ENCODE measurements at places on chromosomes 1 and 21.

DNA sequence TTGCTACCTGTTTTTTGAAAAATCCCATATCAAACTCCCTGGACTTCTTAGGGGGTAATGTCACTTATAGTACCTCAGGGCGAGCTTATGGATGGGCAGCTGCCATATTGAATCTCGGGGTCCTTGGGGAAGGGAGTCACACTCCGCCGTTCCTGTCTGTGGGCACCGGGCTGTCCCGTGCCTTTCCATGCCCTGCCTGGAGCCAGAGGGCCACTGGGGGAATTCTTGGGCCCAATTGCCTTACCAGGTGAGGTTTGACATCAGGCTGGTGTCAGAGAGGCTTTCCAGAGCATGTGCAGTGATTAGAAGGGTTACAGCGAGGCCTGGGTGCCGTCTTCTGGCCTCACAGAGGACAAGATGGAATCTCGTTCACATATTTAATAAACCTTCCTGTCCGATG, 28.8 kb downstream of the QSOX1 start:
- DNase-seq = no peak

DNA sequence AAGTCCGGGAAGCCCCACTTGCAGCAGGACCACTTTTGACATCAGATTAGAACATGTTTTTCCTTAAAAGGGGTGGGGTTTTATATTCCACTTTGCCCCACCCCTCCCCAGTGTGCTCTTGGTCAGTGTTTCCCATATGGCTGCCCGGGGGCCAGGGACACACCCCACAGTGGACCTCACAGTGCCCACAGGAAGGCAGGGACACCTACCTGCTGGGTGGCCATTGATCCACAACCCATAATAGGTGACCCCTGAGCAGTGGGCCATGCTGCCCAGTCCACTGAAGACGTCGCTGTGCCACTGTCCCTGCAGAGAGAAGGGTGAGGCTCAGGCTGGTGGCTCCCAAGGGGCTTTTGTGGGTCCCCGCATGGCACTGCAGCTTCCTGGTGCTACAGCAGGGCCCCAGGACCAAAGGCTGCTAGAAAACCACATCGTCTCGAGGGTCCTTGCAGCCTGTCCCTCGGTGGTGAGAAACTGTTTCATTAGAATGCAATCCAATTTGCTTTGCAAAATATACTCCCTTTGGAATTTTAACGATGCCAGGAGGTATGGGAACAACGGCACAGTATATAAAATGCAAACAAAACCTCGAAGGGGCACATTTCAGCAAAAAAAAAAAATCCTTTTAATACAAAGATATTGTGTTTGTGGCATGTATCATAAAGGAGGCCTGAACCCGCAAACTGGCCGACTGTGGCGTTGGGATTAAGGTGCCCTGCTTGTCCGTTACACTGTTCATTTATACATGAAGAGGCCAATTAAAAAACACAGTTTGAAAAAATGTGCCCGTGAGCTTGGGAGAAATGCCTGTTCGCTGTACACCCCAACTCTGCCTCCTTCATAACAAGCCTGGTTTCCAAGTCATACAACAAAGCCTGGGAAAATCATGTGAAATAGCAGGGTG, 16.9 kb downstream of the MORN1 start:
- DNase-seq = no peak

GRCh38 chr1:204692325-204692840, 6.8 kb upstream of the LRRN2 start:
- DNase-seq = no peak

DNA sequence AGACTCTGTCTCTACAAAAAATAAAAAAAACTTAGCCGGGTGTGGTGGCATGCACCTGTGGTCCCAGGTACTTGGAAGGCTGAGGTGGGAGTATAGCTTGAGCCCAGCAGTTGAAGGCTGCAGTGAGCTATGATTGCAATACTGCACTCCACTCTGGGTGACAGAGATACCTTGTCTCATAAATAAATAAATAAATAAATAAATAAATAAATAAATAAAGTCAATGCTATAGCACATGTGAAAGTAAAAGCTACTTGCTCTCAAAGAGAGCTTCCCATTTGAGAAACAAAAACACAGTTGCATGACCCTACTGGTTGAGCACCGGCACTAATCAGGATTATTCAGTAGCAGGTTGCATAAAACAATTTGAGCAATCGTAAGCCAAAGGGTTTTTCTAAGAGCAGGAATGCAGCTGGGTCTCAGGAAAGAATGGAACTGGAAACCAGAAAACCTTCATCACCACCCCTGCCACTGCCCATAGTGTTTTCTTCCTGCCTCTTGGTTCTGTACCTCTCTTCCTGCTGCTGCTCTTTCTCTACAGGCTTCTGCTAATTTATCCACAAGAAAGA, 29.3 kb upstream of the DNAH14 start:
- DNase-seq = no peak

DNA sequence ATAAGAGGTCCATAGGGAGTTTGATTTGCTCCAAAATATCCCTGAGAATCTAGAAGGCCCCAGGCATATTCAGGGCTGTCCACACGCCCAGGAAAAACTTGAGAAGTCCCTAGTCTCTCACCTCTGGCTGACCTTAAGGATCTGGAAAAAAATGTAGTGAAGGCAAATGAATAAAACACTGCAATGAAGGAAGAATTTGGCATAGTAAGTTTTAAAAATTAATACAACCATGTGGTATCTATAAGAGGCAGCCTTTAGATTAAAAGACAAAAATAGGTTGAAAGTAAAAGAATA, 91.3 kb downstream of the COLGALT2 start:
- DNase-seq = no peak

DNA sequence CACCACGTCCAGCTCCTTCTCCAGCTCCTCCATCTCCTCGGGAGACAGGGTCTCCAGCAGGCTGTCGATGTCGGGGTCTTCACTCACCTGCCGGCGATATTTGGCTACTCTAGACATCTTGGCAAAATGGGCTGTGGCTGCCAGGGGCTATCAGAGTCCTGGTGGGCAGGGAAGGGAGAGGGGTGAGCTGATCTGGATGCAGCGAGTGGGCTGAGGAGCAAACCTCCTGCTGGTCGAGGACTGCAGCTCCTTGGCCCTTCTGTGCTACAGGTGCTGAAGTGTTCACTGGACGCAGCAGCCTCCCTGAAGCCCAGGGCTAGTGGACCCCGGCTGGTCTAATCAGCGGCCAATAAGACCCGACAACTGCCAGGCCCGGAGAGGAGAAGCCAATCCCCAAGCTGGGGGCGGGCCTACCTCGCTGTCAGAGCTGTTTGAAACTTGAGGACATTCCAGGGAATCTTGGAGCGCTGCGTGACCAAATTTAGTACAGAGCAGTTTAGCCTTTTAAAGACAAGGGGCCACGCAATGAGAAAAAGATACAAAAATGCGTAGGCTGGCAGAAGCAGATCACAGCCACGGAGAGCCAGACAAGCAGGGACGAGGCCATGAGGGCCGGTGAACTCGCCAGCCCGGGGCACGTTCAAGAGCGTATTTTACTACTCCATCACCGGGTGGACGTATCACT, at the start of gene LMOD1:
Gene LMOD1 (minus strand): TSS at position 325 of the 685 bp plus-strand sequence. CDS start 208 bp downstream, at position 117.
- no peak for DNase-seq

DNA sequence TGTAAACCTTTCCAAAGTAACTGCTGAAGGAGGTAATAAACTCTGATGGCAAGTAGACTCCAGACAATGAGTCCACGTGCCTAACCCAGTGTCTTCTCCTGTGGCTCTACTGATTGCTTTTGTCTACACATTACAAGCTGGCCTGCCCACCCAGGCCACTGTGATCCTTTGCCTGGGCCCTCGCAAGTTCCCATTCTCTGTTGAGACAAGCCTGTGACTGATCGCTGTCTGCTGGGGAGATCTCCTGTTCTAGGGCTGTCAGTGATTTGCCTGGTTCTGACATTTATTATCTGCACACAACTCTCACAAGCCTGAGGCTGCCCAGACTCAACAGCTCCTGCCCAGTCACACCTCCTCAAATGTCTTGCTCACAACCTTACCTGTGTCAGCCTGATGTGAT, 81.4 kb downstream of the CYYR1 start:
- no peak for DNase-seq

- DNase-seq = no peak
Observed at GRCh38 chr1:42824481-42825035, 7.4 kb upstream of the SVBP start.

DNA sequence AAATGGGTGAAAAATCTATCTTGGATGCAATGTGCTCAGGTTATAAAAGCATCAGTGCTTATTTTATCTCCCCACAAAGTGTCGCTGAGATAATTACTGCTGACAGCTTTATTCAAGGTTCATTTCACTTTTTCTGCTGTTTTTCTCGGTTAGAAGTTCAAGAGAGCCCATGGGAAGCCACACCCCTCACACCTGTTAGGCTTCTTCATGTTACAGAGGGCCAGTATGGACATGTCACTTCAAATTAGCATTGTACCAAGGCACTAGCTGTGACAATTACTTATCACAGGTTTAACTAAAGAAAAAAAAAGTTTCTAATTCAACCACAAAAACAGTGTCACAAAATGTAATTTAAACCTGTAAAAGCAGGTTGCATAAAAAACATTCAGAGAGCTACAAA, 187.3 kb upstream of the DMRTA2 start:
- no peak for DNase-seq

DNA sequence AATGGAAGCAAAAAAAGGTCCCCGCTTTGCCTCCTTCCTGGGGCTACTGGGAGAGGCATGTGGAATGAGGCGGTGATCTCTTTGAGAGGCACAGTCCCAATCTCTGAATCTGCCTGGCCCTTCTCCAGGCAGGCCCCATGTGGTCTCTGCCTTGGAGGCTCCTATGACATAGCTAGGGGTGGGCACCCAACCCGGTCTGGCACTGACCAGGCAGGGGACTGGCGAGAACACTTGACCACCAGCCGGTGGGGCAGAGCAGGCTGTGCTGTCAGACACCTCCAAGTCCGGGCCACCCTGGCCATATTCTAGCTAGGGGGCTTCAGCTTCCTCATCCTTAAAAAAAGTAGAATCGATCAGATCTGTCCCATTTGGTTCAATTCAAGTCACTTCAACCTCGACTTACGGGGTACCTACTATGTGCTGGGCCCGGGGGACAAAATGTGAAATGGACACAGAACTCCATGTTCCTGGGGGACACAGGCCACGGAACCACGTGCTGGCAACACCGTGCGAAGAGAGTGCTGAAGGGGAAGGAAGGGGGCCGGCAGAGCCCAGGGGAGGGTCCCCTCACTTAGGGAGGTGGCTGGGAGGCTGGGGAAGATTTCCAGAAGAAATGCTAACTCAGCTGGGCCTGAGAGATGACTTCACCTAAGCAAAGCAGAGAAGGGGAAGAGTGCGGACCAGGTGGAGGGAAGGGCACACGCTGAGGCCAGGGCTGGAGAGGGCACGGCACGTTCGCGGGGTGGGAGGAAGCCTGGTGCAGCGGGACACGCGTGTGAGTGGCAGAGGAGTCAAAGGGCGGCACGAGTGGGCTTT, 33.3 kb downstream of the HSPG2 start:
- no peak for DNase-seq

GRCh38 chr1:11802616-11802972, 3.2 kb downstream of the MTHFR start:
- DNase-seq = no peak

- DNase-seq = no peak
Observed at GRCh38 chr21:14838400-14838799, 226.4 kb downstream of the NRIP1 start.

DNA sequence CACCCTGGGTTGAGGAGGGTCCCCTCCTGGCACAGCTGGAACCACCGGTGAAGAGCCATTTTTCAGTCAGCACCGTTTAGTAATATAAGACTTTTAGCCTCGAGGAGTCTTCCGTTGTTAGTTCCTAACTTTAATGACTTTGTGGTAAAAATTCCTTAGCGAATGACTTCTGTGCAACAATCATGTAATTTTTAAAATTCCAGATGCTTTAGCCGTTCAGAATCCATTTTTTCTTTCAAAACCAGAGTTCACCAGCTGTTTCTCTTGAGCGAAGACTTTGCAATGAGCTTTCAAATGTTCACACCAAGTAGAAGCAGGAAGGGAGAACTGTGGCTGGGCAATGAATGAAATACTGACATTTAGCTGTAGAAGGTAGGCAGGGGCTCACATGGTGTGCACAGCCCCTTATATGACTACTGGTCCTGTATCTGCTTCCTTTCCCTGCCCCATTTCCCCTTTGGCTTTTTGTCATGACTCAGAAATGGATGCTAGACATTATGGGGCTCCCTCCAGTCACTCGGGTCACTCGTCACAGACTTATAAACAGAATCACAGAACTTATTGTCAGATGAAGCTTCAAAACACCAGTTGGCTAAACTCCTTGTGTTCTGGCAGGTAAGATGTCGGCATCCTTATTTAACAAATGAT, 4.1 kb downstream of the DISC1 start:
- no peak for DNase-seq

GRCh38 chr1:83900524-83900923, 98.4 kb downstream of the TTLL7 start:
- no peak for DNase-seq

DNA sequence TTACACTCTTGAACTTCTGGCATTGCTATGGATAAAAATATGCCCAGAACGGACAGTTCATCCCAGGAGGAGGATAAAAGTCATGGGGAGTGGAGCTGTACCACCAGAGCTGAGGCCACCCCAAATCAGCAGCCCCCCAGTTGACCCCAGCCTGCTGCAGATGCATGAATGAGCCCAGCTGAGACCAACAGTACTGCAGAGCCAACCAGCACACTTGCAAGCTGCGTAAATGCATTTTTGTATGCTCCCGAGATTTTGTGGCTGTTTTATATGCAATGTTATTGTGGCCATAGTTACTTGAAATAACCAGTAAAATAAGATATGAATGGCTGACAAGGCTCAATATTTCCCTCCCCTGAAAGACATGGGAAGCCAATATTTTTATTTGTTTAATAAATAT, 264.6 kb downstream of the DUSP10 start:
- no peak for DNase-seq

DNA sequence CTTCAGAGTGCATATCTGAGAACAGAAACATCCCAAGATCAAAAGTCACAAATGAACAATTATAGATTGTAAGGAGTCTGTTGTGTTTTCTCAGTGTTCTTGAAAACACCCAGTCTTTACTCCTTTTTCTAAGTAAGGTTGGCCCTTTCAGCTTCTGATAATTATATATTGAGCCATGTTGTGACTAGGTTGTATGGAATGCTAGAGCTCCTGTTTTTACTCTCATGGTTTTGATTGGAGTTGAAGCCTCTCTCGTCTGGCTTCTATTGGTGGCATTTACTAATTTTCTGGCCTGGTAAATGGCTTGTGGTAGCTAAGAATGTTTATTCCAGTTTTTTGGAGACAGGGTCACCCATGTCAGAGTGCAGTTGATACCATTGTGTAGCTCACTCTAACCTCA, 84.7 kb downstream of the NDUFS5 start:
- no peak for DNase-seq

- no peak for DNase-seq
Observed at GRCh38 chr1:22689505-22689904, 21.1 kb upstream of the EPHB2 start.

All from activated naive CD8-positive, alpha-beta T cell treated with anti-CD3 and anti-CD28 coated beads for 36 hours (primary cell).